ENCODE measurements at places on chromosomes 12 and 14. TPM values are rescaled to one million over a fixed set of nuclear protein-coding genes. Genes with fewer than 3 reads are reported as not detected.

The OTOGL gene
- total RNA-seq: 0.38 TPM

- no peak for DNase-seq
Observed at GRCh38 chr12:106281056-106281782, 21.3 kb upstream of the TCP11L2 start.

DNA sequence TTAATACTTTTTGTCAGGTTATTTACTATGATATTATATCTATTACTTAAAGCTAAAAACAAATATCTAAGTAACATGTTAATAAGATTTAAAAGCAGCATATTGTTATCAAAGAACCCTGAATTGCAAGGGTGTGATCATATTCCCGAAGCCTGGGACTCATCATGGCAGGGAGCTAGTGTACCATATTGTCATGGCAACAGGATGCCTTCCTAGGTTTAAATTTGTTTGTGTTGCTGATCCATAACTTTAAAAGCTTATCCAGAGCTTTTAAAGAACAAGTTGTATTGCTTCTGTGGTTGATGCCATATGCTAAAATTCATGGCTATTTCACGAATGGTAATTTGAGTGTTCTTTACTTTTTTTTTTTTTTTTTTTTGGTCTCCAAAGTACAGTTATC, 500.5 kb downstream of the NAV3 start:
- no peak for DNase-seq

- DNase-seq: no peak
Observed at GRCh38 chr14:34363733-34364134, 98.3 kb downstream of the SPTSSA start.

GRCh38 chr14:40850191-40850590, 756.5 kb upstream of the LRFN5 start:
- DNase-seq: no peak

The POTEM gene
- total RNA-seq: not detected
